ENCODE measurements at places on chromosomes 1 and 21.

GRCh38 chr1:213337025-213337678, 286.1 kb downstream of the RPS6KC1 start:
- no peak for DNase-seq

- peak; percentile 66 for DNase-seq
These were observed 600 bp downstream of the CLK2 start for GRCh38 chr1:155272466-155273342.

GRCh38 chr1:154849645-154850131, 20.4 kb downstream of the KCNN3 start:
- no peak for DNase-seq

DNA sequence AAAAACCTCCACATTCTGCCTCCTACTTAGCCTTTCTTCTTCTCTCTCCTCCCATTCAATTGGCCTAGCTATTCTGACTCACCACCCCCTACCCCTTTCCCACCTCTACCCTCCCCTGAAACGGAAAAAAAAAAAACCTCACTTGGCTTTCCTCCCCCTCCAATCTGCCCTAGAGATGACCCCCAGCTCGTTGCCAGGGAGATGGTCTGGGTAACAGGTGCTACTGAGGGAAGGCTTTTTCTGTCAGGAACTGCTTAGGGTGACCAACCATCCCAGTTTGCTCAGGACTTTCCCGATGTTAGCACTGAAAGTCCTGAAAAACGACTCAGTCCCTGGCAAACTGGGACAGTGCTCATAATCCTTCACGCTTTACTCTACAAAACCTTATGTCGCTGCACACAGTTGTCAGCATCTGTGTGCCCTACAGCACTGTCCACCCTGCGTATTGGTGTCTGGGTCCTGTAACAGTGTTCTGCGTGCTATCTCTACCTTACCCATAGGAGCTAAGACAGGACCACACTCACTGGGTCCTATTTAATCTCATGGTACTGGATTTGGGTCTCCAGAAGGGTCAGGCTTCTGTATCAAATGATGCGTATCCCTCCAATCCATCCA, 7.7 kb upstream of the CADM3 start:
- no peak for DNase-seq

All from fibroblast of skin of back (primary cell).